ENCODE measurements at places on chromosomes 7 and 10. TPM values are rescaled to one million over a fixed set of nuclear protein-coding genes. Genes with fewer than 3 reads are reported as not detected.
A peak's percentile ranks its signal among the peaks of the same experiment; 100 is the strongest.

The IGFBP3 gene
- total RNA-seq: 10.0 TPM

DNA sequence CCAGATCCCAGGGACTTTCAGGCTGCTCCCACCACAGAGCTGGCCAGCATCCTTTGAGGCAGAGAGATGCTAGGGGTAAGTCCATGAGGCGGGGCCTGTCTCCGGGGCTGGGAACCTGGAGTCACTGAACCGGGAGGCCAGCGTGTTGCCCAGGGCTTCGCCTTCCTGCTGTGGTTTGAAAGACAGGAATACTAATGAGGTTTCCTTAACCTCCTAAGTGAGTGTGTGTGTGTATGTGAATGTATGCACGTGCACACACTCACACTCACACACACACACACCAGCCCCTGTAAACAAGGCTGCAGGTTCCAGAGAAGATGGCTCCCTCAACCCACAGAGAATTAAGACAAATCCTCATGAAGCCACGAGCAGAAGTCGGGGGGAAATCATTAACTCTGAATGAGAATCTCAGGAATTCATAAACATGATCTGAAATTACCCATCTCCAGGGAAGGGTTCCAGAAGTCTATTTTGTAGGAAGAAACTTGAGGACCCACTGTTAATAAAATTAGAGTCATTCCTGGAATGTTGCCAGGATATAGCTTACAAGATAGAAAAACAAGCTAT lies 20.3 kb upstream of the PFKP start:
- H3K4me1 ChIP-seq: peaks cover 6% of the 10 kb centered on the region
- no peak overlapping the region for H3K27ac ChIP-seq
- H3K27me3 ChIP-seq: no peaks in the 10 kb centered on the region
- H3K36me3 ChIP-seq: no peaks in the 10 kb centered on the region

- no peak overlapping the region for H3K4me3 ChIP-seq
- H3K27ac ChIP-seq: no peak overlapping the region
- H3K27me3 ChIP-seq: no peaks in the 10 kb centered on the region
- no peak for DNase-seq
- H3K36me3 ChIP-seq: no peaks in the 10 kb centered on the region
Observed at GRCh38 chr7:55052081-55052480, 33.3 kb downstream of the EGFR start.

The GJD4 gene
- total RNA-seq: not detected

GRCh38 chr10:113272511-113272910 lies 280.3 kb upstream of the HABP2 start:
- H3K4me1 ChIP-seq: no peaks in the 10 kb centered on the region
- no peak for DNase-seq
- no peak overlapping the region for H3K4me3 ChIP-seq
- no peak overlapping the region for H3K27ac ChIP-seq
- no peaks in the 10 kb centered on the region for H3K27me3 ChIP-seq

GRCh38 chr10:66455304-66455703 lies 470.5 kb upstream of the LRRTM3 start:
- DNase-seq: no peak
- H3K36me3 ChIP-seq: no peaks in the 10 kb centered on the region
- no peak overlapping the region for H3K4me3 ChIP-seq
- no peak overlapping the region for H3K27ac ChIP-seq
- H3K4me1 ChIP-seq: no peaks in the 10 kb centered on the region

DNA sequence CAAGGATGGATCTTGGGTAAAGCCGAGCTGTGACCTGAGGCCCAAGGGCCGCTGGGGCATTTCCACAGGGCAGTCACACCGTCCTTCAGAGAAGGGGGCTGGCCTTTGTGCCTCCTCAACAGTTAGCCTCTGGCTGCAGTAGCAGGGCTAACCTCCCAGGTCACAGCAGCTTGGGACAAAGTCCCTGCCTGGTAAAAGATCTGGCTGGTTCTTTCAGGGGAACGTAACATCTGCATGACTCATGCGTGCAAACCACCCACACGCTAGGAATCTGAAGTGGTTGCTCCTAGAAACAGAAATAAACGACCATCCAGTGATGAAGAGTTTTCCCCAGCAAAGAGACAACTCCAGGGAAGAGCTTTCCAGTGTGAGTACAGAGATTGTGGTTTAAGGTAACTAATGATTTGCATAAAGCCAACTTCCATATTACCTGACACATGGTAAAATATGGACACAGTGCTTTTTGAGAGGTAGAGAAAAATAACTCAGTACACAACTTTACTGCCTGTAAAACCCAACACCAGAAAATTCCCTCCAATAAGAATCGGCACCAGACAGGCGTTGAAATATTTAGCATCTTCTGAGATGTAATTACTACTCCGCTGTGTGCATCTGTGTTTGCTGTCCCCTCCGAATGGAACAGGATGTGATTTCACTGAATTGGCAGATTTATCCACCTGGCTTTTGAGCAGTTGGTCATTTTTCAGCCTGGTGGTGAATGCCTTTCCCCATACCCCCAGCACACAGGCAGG lies 84.9 kb upstream of the ADRB1 start:
- no peaks in the 10 kb centered on the region for H3K36me3 ChIP-seq
- H3K27me3 ChIP-seq: no peaks in the 10 kb centered on the region
- H3K27ac ChIP-seq: no peak overlapping the region
- no peaks in the 10 kb centered on the region for H3K4me1 ChIP-seq
- no peak overlapping the region for H3K4me3 ChIP-seq

GRCh38 chr7:151351967-151352366 lies 10.4 kb downstream of the NUB1 start:
- no peaks in the 10 kb centered on the region for H3K4me1 ChIP-seq
- H3K36me3 ChIP-seq: peaks cover 16% of the 10 kb centered on the region
- no peak overlapping the region for H3K4me3 ChIP-seq
- no peak overlapping the region for H3K27ac ChIP-seq
- no peak for DNase-seq
- H3K27me3 ChIP-seq: no peaks in the 10 kb centered on the region

The LIPK gene
- total RNA-seq: not detected

- peaks cover 15% of the 10 kb centered on the region for H3K4me1 ChIP-seq
- no peaks in the 10 kb centered on the region for H3K27me3 ChIP-seq
- no peaks in the 10 kb centered on the region for H3K36me3 ChIP-seq
Observed at GRCh38 chr10:89337484-89337883, 9.7 kb downstream of the IFIT3 start.

The C10orf120 gene
- not detected for total RNA-seq

- H3K36me3 ChIP-seq: no peaks in the 10 kb centered on the region
- no peak overlapping the region for H3K27ac ChIP-seq
- H3K4me3 ChIP-seq: no peak overlapping the region
- DNase-seq: no peak
- no peaks in the 10 kb centered on the region for H3K27me3 ChIP-seq
- no peaks in the 10 kb centered on the region for H3K4me1 ChIP-seq
Observed at GRCh38 chr7:105060923-105061322, 46.9 kb downstream of the KMT2E start.

- DNase-seq: no peak
- H3K4me1 ChIP-seq: no peaks in the 10 kb centered on the region
- H3K4me3 ChIP-seq: no peak overlapping the region
- H3K27ac ChIP-seq: no peak overlapping the region
- no peaks in the 10 kb centered on the region for H3K27me3 ChIP-seq
Observed at GRCh38 chr10:11797281-11797680, 25.9 kb upstream of the PROSER2 start.

- no peaks in the 10 kb centered on the region for H3K36me3 ChIP-seq
- DNase-seq: peak; percentile 43
- H3K4me3 ChIP-seq: peak overlapping the region; percentile 56
- peaks cover 6% of the 10 kb centered on the region for H3K4me1 ChIP-seq
- no peaks in the 10 kb centered on the region for H3K27me3 ChIP-seq
- H3K27ac ChIP-seq: no peak overlapping the region
Observed at GRCh38 chr7:132475669-132476116, 100.6 kb downstream of the PLXNA4 start.

GRCh38 chr7:17774248-17774647 lies 166.0 kb downstream of the SNX13 start:
- no peak overlapping the region for H3K4me3 ChIP-seq
- no peaks in the 10 kb centered on the region for H3K36me3 ChIP-seq
- no peak for DNase-seq
- no peaks in the 10 kb centered on the region for H3K27me3 ChIP-seq

The IFRD1 gene
- 60.6 TPM for total RNA-seq

- H3K36me3 ChIP-seq: no peaks in the 10 kb centered on the region
- H3K27ac ChIP-seq: no peak overlapping the region
- H3K27me3 ChIP-seq: no peaks in the 10 kb centered on the region
- DNase-seq: no peak
- H3K4me3 ChIP-seq: no peak overlapping the region
Observed at GRCh38 chr10:36266923-36267322, 624.8 kb upstream of the FZD8 start.

All from H9 (cell line).